Activated CD8-positive, alpha-beta T cell treated with anti-CD3 and anti-CD28 coated beads, Interleukin-2, amount 10 ng/mL, durations not matched to agents 7 days and 5 days (primary cell): ENCODE measurements at places on chromosomes 7 and 10.

DNA sequence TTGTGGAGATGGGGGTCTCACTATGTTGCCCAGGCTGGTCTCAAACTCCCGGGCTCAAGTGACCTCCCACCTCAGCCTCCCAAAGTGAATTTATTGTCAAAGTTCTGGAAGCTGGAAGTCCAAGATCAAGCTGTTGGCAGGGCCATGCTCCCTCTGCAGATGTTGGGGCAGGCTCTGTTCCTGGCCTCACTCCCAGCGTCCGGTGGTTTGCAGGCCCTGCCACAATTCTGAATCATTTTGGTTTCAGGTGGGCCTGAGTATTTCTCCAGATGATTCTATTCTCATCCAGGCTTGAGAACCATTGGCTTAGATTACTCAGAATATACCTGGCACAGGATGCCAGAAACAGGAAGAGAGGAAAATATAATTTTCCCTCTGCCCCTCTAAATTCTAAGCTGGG, 737.4 kb downstream of the TNS3 start:
- DNase-seq, result no peak

- no peak for DNase-seq
Observed at GRCh38 chr10:109202111-109202510, 721.2 kb downstream of the XPNPEP1 start.

DNA sequence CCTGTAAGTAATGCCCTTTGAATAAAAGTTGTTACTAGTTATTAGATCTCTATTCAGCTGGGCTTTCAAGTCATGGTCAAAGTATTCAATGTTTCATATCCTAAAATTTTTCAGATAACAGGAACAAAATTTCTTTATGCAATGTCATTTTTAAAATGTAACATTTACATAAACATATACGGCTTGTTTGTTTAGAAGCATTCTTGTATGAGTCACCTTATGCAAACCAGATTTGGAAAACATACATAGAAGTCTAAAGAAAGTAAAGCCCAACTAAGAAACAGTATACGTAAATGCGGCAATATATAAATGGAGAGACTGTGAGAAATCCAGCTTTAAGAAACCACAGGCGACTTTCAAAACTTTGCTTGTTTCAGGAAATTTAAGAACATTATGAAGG, 10.5 kb downstream of the TMEM168 start:
- DNase-seq, result no peak

DNA sequence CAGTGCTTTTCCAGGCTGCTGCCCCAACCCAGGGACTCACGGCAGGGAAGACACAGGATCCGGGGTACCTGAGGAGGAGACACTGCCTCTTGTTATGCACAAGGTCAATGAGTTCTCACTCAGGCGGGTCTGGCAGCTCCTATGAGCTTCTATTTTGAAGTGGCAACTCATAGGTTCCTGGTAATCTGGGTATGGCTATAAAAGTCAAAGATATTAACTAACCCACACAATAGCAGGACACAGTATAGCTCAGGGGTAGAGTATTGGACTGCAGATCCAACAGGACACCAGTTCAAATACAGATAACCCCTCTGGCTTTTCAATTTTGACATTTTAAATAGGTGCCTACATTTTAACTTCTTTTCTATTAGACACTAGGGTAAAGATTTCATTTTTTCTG, 130.3 kb upstream of the ZNF746 start:
- DNase-seq, result no peak

DNA sequence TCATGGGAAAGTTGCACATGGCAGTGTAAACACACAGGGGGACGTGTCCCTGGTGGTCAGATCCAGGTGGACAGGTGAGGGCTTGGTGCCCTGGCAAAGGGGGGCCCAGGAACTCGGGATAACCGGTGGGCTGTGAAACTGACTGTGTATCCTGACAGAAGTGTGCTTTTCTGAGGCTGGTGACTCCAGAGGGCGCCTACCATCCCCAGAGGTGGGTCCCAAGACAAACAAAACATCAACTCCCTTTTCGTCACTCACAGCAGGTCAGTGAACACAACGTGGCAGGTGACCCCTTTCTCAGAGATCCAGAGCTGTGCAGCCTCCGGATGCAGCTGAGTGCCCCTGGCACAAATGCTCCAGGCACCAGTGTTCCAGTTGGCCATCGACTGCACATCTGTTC, 56.0 kb upstream of the DDC start:
- DNase-seq, result no peak

DNA sequence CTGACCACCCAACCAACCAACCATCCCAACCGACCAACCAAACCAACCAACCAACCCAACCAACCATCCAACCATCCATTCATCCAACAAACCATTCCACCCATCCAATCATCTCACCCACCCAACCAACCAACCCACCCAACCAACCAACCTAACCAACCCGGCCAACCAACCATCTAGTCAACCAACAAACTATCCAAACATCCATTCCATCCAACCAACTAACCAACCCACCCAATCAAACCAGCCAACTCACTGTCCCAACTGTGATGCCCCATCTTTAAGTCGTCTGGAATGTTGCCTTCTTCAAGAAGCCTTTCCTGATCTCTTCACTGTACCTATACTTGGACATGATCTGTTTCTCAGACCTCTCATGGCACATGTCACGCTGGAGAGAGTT, 31.6 kb downstream of the MINDY4 start:
- DNase-seq, result no peak

DNA sequence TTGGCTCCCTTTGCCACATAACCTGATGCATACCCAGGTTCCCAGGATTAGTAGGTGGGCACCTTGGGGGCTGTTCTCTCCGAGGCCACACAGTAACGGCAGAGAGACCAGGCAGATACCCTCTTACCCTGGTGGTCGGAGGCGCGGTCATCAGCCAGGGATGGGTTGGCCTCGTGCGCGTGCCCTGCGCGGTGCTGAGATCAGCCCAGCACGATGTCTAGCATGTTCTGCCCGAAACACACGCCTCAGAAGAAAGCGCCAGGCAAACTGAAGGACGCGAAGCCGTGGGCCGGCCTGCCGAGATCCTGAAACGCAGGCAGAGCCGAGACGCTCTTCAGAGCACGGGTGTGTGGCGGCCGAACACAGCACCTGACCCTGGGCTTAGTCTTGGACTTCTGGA, 34.7 kb upstream of the CFAP46 start:
- DNase-seq, result no peak

DNA sequence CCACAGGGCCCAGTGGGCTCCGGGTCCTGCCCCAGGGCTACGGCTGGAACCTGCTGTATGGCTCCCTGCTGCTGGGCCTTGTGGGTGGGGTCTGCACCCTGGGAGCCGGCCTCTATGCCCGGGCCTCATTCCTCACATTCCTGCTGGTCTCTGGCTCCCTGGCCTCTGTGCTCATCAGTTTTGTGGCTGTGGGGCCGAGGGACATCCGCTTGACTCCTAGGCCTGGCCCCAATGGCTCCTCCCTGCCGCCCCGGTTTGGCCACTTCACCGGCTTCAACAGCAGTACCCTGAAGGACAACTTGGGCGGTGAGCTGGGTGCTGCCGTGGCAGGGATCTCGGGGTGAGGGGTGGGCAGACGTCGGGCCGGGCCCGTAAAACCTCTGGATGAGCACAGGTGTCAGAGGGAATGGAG, 4.4 kb downstream of the SLC12A9 start:
- no peak for DNase-seq

GRCh38 chr10:63137306-63137705, 4.2 kb downstream of the NRBF2 start:
- DNase-seq, result no peak

DNA sequence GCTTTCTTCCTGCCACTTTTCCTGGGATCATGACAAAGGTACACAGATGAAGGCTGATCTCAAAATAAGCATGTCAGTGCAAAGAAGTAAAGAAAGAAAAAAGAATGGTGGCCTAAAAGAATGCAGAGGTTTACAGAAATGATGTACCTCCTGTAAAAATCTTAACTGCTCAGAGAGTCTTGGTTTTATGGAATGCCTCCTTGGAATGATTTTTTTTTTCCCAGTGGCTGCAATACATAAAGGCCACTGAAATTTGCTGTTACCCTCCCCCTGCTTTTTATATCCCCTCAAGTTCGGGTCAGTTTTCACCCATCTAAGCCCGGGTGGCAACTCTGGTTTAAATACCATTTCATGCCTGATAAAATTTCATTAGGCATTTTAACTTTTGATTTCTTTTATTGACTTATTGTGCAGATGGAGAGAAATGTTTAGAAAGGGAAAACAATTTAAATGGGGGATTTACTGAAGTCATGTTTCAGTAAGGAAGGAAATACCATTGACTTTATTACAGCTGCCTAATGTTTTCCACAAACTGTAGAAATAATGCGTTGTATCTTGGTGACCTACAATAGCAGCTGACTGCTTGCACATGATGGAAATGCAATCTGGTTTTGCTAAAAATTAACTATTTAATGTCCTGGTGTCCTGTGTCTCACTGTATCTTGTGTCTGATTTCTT, 102.5 kb downstream of the SAMD9 start:
- DNase-seq, result no peak

- DNase-seq, result no peak
Observed at GRCh38 chr10:63142136-63142535, 9.0 kb downstream of the NRBF2 start.

DNA sequence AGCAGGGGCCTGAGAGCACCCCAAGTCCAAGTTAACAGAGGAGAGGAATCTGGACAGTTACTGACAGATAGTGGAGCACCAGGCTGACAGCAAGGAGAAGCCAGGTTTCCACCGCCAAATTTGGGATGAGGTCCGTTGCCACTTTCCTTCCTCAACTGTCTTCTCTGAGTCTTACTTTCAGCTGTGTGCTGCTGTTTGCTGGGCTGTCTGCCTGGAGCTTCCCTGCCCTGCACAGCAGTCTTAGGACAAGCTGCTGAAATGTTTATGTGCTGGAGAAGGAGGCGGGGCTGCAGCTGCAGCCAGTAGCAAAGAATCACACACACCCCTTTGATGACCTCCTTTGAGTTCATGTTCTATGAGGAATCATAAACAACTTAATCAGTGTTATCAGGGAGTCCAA, 17.4 kb upstream of the CYP3A7 start:
- DNase-seq, result no peak

DNA sequence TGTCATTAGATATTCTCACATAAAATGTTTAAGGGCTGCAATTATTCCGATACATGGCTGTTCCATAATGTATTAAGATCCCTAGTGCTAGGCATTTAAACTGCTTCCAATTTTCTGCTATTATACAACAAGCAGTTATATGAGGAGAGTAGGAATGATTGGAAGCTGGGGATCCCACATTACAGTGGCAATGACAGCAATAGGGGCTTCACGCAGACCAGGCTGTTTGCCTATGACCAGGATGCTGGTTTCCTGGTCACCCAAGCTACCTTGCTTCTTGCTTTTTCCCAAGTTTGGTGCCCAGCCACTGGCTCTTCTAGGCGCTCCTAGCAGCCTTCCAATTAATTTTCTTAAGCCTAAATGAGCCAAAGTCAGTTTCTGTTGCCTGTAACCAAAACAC, 39.3 kb downstream of the SMURF1 start:
- no peak for DNase-seq

DNA sequence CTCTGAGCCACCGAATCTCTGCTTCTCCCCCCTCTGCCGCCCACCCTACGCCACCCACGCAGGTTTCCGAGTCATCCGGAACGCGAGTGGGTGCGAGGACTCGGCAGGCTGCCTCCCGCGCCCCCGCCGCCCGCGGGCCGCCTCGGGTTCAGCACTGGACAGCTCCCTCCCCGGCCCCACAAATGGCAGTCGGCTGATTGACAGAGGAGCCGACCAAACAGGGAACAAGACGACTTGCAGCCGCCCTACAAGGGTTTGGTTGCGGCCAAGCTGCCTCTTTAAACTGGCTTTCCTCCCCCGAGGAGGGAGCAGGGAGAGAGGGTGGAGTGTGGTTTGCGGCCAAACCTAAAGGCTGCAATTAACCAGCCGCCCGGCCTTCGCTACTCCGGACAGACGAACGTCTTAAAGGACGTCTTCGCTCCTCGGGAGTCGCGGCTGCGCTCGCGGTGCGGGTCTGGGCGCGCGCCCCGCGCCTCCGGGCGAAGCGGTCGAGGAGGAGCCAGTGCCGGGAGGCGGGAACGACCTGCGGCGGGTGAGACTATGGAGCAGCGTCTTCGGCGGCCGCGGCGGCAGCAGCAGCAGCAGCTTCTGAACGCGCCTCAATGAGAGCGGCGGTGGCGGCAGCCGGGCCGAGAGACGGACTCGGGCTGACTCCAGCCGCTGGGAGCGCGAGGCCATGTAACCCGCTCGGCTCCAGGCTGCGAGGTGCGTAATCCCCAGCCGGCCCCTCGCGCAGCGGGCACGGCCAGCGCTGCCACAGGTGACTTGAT, at the start of gene GPR158:
TSS of gene GPR158 (plus strand) at position 541 of the 770 bp plus-strand sequence. CDS start 420 bp downstream, outside the sequence.
- DNase-seq, result peak; percentile 74

GRCh38 chr7:117907049-117907640, 33.9 kb upstream of the CTTNBP2 start:
- no peak for DNase-seq

GRCh38 chr7:27961255-27961654, 219.3 kb downstream of the JAZF1 start:
- no peak for DNase-seq

DNA sequence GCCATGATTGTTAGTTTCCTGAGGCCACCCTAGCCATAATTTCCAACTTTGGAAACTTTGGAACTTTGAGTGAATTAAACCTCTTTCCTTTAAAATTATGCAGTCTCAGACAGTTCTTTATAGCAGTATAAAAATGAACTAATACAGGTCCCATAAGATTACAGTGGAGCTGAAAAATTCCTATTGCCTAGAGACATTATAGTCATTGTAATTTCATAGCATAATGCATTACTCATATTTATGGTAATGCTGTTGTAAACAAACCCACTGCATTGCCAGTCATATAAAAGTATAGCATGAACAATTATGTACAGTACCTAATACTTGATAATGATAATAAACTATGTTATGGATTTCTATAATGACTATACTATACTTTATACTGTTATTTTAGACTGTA, 88.0 kb upstream of the TMEM229A start:
- DNase-seq, result no peak

- no peak for DNase-seq
Observed at GRCh38 chr7:156954941-156955340, 5.4 kb downstream of the NOM1 start.

GRCh38 chr10:110775406-110775805, 96.3 kb upstream of the PDCD4 start:
- no peak for DNase-seq

- no peak for DNase-seq
Observed at GRCh38 chr7:141406347-141406746, 144.9 kb upstream of the AGK start.

- no peak for DNase-seq
Observed at GRCh38 chr10:131787961-131788360, 112.8 kb upstream of the PPP2R2D start.

DNA sequence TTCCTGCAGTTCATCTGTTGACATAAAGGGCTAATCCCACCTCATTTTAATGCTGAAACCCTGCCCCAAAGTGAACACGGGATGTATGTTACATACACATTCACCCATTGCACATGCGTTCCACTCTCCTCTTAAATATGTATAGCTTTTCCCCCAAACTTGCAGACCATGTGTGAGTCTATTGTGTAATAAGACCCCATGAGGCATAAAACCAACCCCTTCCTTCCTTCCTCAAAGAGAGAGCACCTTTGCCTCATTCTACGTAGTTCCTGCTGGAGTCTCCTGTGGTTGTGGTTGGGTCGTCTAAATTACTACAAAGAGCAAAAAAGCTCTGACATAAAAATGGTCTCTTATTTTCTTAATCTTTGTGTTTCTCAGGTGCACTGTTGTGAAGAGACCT, 345.7 kb upstream of the KLF6 start:
- peak; percentile 42 for DNase-seq
